ENCODE measurements at places on chromosomes 11 and 22.

DNA sequence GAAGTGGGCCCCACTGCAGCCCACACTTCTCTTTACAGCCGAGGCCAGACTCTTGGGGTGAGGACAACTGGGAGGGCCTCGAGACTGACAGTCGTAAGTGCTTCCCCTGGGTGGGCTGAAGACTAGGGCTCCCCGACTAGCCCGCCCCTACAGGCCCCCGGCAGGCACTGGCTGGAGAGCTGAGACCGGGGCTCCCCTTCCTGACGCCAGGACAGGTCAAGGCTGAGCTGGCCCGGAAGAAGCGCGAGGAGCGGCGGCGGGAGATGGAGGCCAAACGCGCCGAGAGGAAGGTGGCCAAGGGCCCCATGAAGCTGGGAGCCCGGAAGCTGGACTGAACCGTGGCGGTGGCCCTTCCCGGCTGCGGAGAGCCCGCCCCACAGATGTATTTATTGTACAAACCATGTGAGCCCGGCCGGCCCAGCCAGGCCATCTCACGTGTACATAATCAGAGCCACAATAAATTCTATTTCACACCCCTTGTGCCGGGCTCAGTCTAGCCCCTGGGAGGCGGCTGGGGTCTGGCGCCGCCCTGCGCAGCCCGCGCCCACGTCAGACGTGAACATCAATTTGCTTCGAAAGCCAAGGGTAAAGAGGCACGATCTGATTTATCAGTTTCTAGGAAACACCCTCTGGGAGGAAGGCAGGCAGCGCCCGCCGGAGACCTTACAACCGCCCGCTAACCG is 13.5 kb downstream of the SCYL1 start:
- DNase-seq: no peak

DNA sequence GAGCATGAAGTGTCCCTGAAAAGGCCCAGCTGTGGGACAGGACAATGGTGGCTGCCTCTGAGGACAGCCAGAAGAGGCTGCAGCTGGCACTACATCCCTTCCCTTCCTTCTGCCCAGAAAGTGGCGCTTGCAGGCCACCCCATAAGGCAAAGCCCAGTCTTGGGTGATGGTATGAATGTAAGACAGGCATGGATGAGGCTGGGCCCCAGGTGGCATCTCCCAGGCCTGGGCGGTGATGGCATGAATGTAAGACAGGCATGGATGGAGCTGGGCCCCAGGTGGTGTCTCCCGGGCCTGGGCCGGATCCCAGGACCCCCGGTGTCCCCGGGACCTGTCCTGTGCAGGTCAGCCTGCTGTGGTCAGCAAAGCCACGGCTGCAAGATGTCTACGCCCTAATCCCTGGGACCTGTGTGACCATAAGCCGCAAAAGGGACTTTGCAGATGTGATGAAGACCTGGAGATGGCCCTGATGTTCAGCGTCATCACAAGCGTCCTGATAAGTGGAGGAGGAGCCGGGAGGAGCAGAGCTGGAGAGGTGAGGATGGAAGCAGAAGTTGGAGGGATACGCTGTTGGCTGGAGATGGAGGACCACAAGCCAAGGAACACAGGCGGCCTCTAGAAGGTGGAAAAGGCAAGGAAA is 181.1 kb downstream of the CTTN start:
- DNase-seq: no peak

- peak; percentile 58 for DNase-seq
Observed at GRCh38 chr22:37492428-37493344, 6.5 kb upstream of the MFNG start.

GRCh38 chr11:8019314-8020243 is 32.4 kb downstream of the EIF3F start:
- DNase-seq: peak; percentile 20

GRCh38 chr22:20182365-20182764 is 31.5 kb upstream of the CCDC188 start:
- no peak for DNase-seq
